ENCODE measurements at places on chromosomes 11 and 22. TPM values are rescaled to one million over a fixed set of nuclear protein-coding genes. Genes with fewer than 3 reads are reported as not detected.

GRCh38 chr22:31097941-31098631, 9.3 kb downstream of the SELENOM start:
- DNase-seq: no peak

GRCh38 chr11:68313574-68314202, 1.3 kb downstream of the LRP5 start:
- DNase-seq: no peak

DNA sequence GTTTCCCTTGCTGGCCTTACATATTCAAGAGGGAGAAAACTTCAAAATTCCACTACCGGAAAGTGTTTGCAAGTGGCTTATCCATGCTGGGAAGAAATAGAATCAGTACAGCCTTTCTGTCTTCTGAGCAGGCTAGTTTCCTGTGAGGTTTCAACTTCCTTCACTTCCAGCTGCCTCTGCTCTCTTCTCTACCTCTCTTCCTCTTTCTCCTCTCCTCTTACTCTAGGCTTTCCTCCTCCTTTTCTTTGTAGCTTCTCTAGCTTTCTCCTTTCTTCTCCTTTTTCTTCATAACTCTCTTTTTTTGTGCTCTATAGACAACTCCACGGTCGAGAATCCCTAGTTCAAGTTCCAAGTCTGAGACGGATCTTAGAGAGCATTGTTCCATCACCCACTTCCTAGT, 421.8 kb downstream of the ETS1 start:
- DNase-seq: no peak

The CHST1 gene
- total RNA-seq: 1.1 TPM
